ENCODE measurements at places on chromosomes 6 and 20.

- DNase-seq: no peak
Measured at GRCh38 chr6:145643760-145644159, 91.6 kb downstream of the EPM2A start.

DNA sequence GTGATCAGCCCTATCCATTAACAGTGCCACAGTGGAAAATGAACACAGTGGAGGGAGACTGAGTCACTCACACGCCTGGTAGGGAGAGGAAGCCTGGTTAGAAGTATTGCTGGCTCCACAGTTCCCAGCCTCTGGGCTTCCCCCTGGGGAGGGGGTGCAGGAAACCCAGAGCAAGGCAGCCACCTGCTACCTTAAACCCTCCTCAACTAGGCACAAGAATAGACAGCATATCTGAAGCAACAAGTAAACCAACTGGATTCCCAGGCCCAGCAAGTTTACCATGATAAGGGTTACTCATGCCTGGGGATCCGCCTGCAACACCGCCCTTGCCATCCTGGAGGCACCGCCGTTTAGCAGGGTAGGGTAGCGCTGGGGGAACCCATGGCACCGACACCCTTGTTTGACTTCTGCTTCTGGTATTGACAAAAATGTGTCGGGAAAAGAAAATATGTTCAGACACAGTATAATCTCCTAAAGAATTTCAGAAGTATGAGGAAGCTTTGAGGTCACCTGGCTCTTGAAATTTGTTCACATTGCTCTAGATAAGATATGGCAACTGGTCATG lies 38.3 kb downstream of the SLC22A23 start:
- DNase-seq: no peak

DNA sequence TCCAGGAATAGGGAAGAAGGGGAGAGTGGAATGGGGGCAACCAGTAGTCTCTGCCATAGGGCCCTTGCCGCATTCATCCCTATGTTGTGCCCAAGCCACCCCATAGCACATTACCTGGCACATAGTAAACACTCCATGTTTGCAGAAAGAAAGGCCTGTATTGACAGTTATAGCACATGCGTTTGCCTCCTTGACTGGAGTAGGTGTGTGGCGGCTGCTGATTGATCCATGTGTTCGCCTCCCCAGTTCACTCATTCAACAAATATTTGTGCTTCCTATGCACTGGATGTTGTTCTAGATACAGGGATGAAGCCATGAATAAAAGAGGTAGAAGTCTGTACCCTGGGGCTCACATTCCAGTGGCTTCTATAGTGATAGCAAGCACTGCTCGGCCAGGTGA lies 19.8 kb upstream of the CCDC167 start:
- no peak for DNase-seq

- DNase-seq: no peak
Measured at GRCh38 chr20:14878676-14879019, 541.2 kb upstream of the FLRT3 start.

DNA sequence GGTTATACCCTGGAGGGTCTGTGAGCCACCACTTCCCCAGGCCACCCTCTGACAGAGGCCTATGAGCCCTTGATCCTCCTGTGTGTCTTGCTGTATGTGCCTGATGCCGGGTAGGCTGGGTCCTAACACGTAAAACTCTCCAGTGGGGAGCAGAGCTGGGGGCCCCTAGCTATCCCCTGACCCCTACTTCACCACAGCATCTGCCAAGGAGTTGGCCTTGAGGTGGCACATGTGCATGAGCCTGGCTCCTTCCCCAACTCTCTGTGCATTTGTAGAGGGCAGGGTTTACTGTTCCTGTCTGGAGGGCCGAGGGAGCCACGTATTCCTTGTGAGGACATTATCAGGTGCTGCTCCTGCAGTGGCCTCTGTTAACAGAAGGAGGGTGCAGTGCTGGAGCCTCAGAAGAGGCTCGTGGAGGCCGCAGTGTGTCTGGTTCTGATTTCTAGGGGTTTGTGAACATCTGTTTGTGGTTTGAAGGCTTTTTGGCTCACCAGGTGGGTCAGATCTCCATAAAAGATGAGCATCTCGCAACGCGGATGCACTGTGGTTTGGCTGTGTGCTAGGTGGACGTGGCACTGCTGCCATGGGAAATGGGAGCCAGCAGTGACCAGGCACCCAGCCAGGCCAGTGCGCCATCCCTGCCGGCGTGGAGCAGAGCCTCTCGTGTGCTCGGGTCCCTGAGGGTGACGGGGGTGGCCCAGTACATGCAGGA lies 152.1 kb downstream of the DTNBP1 start:
- DNase-seq: no peak
